Left forelimb (tissue), 1 donor: ENCODE measurements at places on chromosomes 5 and 9.

DNA sequence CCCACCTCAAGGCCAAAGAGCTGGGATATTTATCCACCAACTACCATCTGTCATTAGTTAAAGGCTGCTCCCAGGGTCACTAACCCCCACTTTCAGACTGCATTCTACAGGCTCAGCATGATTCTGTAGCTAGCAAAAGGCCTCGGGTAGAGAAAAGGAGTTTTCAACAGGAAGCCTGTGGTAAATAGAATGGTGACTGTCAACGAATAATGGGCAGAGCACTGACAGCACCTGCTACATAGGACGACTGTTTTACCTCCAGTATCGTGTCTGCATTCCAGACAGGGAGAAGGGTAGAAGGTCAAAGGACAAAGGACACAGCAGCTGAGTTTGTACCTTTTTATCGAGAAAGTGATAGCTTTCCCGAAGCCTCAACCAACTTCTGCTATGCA, 20.3 kb downstream of the MFAP3 start:
- no peak for DNase-seq

DNA sequence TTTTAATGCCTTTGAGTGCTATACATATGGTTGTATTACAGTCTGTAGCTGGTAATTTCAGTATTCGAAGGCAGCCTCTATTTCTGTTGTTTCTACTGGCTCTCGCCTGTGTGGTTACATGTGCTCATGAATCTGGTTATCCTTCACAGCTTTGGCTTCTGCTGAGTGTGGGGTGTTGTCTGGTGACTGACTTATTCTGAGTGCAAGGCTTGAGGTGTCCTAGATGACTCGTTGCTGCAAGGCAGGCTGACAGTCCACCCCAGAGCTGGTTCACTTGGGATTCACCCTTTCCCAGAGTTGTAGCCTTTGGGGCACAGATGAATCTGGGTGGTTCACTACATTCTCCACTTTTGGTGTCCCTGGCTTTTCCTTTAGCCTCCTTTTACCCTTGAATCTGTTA, 41.4 kb downstream of the PDE8B start:
- DNase-seq: no peak

DNA sequence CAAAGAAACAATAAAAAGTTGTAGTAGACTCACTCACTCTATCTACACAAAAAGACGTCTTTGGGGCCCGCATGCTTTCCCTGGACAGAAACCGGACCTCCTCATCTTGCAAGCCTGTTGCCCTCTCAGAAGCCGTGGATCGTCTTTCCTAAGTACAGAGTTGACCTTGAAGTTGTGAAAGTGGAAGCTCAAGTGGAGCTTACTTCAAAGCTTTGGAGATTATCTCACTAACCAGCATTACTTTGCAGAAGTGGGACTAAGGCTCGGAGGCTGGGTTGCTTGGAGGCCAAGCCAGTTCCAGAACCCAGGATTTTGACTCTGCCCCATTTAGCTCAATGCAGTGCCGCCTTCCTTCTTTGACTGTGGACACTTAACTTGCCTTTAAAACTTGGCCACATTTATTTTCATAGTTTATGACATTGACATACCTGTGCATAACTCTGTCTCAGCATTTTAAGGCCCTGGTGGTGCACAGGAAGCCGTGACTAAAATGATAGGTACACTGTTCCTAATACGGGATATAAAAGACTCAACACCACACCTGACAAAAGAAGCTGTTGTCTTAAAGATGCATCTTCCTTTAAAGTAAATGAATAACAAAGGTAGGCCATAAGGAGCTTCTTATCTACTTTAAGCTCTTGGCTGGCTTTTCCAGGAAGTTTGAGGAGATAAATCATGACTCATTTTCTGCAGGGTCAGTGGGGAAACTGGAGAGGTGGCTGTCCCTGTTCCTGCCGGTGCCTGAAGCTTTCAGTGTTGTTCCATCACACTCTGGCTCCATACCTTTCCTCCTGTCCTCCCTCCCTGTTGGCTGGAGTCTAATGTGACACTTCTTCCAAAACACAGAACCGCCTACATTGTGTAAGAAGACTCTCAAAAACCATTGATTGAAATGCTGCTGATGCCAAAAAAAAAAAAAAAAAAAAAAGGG, 10.7 kb downstream of the SLC25A25 start:
- no peak for DNase-seq

DNA sequence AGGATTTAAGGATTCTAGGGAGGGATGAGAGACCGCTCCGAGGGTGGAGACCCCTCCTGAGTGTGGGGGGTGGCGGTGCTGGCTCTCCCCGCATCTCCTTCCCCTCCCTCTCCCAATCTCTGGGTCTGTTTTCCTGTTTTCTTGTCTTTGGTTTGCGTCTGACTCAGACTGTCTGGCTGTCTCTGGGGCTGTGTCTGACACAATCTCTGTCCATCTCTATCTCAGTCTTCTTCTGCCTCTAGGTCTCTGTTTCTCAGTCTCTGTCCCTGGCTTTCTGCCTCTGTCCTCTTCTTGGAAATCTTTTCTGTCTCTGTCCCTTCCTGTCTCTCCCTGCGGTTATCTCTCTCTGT, 196 bp upstream of the GRM6 start:
- DNase-seq: no peak

GRCh38 chr5:163841-164240, 27.5 kb upstream of the LRRC14B start:
- no peak for DNase-seq

GRCh38 chr9:135222881-135223760, 135.7 kb downstream of the OLFM1 start:
- DNase-seq: no peak

DNA sequence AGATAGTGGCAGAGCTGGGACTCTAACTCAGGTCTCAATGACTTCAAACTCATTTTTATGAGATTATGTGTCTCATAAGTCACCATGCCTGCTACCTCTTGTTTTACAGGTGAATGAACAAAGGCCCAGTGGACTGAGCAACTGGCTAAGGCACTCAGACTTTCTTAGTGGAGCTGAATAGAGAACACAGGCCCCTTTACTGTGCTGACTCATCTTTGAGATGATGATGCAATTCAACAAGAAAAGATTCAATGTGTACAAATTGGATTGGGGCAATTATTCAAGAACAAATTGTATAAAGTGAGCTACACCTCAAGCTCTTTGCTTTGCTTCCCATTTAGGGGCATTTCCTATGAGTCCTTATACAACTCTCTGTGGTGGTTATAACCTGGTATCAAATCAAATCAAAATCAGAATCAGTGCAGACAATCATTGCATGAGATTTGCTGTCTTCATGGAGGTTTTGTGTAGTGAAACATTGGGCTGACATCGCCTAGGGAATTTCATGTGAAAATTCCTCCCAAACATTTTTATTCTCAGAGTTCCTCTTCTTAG, 84.3 kb upstream of the PPP2R2B start:
- DNase-seq: no peak

DNA sequence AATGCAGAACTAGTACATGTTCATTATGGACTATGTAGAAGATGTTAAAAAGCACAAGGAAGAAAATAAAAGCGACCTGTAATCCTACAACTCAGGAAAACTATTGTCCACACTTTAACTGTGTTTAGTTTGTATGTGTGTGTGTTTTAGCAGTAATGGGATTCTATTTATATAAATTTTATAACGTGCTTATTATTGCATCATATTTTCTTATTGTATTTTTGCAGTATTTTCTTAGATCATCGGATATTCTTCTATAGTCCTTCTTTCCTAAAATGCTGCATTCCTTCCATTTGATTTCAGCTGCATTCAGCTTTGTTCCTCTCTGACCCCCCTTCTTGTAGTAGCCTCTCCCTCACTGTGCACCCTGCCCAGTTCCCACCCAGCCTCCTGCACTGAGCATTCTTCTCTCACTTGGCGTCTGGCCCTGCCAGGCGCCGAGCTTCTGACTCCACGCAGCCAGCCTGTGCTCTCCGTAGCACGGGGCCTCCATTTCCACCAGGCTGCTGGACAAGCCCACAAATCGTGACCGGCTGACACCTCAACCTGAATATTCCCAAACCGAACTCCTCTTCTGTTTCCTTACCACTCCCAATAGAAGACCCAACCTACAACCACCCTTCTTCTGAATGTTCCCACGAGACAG, 39.9 kb downstream of the MVB12B start:
- DNase-seq: no peak

GRCh38 chr5:43255704-43256103, 57.5 kb downstream of the HMGCS1 start:
- DNase-seq: no peak

DNA sequence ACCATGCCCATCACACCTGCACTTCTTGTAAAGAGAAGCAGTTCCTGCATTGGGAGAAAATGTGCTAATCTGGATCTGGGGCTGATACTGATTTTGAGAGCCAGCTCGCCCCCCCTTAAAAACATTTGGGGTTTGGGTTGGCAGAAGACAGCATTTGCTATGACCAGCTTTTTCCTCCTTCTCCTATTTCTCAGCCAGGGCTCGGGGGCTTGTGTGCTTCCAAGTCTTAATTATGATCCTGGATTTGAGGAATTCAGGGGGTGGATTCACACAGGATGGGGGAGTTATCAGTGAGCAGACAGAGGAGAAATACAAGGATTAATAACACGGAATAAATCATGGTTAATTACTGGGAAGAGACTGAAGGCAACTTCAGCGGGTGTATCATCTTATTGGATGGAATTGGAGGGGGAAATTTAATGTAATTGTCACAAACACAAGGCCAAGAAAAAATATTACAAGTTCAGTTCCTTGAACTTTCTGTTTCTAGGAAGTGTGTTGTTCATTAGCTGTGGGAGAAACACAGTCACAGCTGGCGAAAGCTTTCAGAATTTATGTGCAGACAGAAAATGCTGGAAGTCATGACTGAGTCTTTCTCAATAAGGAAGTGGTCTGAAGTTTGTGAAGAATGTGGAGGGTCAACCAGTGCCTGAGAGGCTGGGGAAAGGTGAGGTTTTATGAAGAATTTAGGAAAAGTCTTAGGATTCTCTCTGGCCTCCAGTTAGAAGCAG, 15.3 kb downstream of the C9orf152 start:
- DNase-seq: no peak

- no peak for DNase-seq
Measured at GRCh38 chr5:149872351-149873040, 72.1 kb downstream of the PDE6A start.

DNA sequence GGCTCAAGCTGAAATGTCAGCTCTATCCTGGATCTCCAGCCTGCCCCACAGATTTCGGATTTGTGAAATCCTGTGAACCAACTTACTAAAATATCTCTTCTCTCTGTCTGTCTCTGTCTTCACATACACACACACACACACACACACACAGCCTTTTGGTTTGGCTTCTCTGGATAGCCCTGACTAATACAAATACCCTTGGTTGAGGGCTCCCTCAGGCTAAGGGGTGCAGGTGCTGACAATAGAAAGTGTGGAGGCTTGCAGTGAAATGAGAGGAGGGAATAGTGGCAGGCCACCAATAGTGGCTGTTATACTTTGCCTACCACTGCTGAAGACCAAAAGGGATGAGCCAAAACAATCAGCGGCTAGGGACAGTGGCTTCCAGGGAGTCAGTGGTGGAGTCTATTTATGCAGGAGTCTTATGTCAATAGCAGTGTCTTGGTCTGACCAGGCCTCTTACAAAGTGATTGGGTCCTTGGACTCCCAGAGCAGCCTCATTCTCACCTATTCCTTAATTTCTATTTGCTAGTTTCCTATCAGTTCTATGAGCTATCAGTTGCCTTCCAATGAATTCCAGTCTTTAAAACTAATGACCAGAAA, 93.2 kb upstream of the GAS1 start:
- no peak for DNase-seq

DNA sequence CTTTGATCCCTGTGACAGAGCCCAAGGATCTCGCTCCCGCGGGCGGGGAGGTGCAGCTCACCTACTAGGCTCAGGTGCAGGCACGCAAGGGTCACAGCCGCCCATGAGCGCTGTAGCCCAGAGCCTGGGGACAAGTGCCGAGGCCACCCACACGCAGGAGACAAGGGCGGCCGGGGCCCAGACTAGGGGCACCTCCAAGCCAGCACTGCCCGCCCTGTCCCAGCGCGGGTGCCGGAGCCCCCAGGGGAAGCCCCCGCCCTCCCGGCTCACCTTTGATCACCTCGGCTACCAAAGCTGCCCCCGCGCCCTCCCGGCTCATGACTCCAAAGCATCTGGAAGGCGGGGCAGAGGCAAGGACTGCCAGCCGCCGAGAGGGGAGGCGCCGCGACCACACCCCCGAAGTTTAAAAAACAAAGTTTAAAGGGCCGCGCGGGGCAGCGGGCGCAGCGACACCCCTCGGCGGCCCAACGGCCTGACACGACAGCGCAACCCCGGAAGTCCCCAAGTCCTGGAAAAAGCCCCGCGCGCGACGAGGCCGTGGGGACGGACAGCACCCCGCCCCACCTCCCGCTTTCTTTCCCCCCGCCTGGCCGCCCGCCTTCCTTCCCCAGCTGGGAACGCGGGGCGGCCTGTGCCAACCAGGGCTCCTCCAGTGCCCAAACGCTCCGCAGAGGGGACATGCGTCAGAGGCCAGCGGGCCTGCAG, 53.0 kb downstream of the CDC14B start:
- DNase-seq: peak; percentile 83

DNA sequence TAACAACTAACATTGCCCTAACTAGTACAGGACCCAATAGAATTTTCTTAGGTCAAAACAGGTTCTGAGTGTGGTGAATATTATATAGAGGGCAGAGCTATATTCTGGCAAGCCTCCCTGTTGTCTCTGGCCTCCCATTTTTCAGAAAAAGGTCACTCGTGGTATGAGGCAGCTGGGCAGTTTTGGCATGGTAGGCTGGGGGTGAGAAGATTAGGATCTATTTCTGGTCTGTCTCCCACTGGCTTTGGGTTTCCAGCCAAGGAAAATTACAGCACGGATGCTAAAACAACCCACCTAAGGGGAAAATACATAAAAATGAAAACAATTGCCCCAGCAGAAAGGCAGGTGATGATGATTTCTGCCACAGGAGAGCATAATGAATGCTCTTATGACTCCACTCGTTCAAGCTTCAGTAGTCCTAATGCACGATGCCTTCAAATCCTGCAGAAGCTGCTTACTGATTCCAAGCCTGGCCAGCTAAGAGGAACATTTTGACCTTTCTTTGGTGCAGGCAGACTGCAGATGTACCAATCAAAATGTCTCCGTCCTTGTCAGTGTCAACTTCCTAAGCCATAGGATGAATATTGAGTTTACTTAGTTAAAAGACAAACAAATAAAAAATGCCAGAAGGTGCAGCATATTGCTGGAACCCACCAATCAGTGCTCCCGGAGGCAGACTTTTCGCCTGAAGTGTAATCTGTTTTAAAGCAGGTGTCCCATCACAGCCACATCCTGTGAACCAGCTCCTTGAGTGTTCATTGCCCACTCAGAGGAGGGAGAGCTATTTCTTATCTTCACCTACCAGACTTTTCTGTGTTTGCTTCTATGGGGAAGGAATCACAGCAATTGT, 435.4 kb downstream of the ZSWIM6 start:
- DNase-seq: no peak

GRCh38 chr5:131532031-131532640, 102.9 kb downstream of the RAPGEF6 start:
- DNase-seq: no peak

DNA sequence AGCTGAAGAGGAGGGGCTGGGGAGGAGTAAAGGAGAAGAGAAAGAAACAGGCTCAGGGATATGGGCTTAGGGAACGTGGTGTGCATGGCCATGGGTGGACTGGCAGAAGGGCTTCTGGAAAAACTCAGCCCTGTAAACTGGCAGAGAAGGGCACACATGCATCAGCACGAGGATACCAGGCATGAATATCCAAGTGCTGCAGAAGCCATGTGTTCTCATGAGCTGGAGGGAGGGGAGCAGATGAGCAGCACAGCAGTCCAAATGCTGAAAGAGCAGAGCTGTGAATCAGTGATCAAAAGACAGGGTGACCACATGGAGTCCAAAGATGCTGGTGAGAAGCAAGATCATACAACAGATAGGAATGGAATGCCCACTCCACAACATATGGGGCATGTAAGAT, 72.3 kb downstream of the SEMA5A start:
- DNase-seq: no peak

GRCh38 chr5:172187118-172188032, 649 bp downstream of the STK10 start:
- DNase-seq: no peak
